Substantia nigra (tissue), 51 donors: ENCODE measurements at places on chromosomes 16 and 17.
A peak's percentile ranks its signal among the peaks of the same experiment; 100 is the strongest.

GRCh38 chr16:11283820-11284248 lies 2.7 kb upstream of the PRM1 start:
- no peak for DNase-seq

DNA sequence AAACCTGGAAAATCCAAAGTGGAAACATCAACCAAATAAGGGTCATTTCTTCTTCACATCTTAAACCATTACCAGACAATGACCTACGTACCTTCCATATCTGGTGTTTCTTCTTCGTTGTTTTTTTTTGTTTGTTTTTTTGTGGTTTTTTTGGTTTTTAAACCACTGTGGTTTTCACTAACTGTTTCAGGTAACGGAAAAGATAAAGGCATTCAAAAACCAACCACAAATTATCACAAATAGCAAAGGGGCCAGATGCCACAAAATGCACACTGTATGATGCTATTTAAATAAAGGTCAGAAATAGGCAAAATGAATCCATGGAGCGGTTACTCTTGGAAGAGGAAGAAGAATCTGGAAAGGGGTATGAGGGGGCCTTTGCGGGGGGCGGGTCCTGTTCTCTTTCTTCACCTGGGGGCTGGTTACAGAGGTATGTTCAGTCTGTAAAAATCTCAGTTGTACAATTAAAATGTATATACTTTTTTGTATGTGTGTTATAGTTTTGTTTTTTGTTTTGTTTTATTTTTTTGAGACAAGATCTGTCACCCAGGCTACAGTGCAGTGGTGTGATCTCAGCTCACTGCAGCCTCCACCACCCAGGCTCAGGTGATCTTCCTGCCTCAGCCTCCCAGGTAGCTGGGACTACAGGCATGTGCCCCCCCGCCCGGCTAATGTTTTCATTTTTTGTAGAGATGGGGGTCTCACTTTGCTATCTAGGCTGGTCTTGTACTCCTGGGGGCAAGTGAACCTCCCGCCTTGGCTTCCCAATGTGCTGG lies 29.6 kb downstream of the LITAF start:
- no peak for DNase-seq

- DNase-seq: no peak
Measured at GRCh38 chr16:86307514-86307903, 202.8 kb upstream of the FOXF1 start.

DNA sequence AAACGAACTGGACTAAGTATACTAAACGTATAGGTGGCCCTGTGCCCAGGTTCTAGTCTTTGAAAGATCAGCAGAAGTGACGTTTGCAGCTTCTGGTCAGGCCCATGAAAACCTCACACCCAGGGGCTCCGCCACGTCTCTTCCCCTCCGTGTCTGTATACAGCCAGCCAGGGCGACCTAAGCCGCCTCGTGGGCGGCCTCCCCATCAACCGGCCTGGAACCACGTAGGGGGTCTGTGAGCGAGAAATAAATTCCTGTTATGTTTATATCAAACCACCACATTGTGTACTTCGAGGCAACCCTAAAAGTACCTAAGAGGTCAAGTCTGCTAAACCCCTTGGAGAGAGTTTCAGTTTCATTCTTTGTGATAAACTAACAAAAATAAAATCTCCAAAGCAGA lies 6.8 kb downstream of the TK1 start:
- DNase-seq: no peak

- DNase-seq: no peak
Measured at GRCh38 chr17:67518876-67519275, 141.8 kb downstream of the PITPNC1 start.

DNA sequence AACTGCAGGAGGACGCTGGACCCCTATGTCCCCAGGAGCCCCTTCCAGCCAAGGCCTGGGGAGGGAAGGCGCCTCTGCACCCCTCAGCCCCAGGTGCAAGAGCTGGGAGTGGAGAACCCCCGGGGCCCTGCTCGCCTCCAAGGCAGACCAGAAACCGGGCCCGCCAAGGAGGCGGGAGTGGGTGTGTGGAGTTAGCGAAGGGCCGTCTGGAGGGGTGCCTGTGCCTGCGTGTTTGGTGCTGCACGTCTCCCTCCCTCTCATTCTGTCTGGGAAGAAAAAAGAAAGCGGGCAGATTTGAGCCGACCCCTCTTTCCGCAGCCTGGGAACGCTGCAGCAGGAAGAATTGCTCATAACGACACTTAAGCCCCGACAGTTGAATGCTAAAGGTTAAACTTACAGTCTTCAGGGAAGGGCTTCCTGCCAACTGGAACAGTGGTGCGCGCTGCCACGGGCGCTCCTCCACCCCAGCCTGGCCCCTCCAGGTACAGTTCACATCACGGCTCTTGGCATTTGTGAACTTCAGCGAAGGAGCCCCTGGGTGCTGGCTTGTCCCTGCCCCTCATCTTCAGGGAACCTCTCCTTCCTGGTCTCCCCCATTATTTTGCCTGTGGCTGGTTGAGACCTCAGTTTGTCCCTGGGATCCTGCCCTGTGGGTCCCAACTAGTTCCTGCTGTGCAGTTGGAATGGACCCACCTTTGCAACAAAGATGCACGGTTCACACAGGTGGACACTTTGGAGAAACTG lies 19.2 kb upstream of the ZFHX3 start:
- no peak for DNase-seq

GRCh38 chr16:81499576-81500380 lies 55.2 kb downstream of the CMIP start:
- DNase-seq: no peak

DNA sequence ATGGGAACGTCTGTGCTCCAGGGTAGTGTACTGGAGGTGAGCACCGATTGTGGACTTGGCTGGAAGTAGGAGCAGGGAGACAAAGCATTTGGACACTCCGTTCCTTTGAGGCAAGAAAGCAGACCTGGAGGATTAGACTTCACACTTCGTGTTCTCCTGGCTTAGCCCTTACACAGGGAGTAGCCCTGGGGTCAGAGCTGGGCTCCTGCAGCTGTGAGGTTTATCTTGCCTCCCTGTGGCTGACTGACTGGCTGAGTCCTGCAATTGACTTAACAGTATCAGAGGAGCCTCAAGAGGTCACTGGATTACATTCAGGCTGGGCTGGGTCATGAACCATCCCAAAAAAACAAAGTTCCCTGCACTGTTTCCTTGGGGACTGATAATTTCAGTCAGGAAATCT lies 37.1 kb downstream of the MPRIP start:
- no peak for DNase-seq

GRCh38 chr17:34378664-34379101 lies 15.7 kb upstream of the CCL1 start:
- DNase-seq: no peak

DNA sequence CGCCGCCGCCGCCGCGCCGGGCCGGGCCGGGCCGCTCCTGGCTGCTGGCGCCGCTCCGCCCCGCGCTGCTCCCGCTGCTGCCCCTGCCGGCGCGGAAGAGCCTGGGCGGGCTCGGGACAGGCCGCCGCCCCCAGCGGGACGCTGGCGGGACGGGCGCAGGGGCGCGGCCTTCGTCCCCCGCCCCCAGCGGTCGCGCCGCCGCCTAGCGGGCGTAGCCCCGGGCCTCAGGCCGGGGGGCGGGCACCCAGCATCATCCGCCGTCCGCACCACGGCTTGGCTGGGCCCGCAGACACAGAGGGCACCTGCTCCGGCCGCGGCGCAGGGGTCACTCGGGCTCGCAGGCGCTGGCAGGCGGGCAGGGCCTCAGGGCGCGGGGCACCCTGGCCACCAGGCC lies at the start of gene AMFR:
Gene AMFR, minus strand, starts transcription at position 107 of the 394 bp plus-strand sequence. CDS start 218 bp downstream, outside the sequence.
- no peak for DNase-seq

- no peak for DNase-seq
Measured at GRCh38 chr16:68458551-68458950, 10.2 kb upstream of the SMPD3 start.

DNA sequence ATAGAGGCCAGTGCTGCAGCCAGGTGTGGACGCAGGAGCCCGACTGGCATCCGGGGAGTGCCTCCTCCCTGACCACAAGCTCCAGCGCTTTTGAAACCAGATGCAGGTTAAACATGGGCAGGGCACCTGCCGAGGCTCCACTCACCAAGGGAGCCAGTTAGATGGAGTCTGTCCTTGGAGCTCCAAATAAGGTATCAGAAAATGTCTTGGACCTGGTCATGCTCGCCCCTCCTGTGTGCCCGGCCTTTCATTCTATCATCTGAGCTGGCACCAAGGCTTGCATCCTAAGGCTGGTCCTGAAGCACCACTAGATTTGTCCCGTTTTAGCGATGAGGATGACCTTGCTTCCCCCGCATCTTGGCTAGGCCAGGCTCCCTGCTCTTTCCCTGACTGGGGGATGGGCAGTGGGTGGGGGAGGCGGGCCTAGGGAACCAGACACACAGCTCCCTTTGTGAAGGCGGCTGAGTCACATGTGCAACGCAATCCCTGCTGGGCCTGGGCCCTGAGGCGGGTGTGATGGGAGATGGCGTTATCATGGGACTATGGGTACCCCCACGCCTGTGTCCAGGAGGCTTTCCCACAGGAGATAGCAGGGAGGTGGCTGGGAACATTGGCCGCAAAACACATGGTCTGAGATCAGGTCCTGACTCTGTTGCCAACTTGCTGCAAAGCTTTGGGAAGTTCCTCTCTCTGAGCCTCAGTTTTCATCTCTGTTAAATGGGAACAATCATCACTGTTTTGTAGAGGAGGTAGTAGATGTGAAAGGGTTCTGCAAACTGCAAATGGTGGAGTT lies 5.0 kb upstream of the ADGRG1 start:
- DNase-seq: peak; percentile 86

- no peak for DNase-seq
Measured at GRCh38 chr17:69581061-69581961, 166.8 kb downstream of the MAP2K6 start.

DNA sequence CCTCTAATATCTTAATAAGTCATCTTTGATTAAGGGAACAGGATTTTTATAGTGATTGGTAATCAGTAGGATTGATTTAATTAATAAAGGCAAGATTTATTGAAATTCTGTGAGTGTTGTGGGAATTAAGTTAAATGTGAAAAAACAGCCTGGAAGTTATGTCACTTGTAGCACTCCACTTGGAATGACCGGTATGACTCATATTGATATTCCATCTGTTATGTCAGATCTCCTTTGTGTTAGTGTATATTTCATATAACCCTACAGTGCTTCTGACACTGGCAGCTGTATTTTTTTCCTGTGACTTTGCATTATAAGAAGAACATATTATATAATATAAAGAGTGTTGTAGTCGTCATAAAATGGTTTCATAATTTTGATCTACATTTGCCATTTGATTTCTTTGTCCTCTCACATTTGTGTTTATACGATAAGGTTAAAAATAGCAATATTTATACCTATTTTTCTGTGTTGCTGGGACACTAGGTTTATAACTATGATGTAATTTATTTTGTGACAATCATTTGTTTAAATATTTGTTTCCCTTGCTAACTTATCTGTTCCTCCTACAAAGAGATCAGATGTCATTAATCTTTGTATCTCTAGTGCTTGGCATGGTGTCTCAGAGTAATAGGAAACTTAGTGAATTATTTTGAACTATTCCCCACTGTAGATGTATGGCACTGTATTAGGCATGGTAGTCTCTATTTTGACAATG lies 249.0 kb downstream of the BCAS3 start:
- no peak for DNase-seq

DNA sequence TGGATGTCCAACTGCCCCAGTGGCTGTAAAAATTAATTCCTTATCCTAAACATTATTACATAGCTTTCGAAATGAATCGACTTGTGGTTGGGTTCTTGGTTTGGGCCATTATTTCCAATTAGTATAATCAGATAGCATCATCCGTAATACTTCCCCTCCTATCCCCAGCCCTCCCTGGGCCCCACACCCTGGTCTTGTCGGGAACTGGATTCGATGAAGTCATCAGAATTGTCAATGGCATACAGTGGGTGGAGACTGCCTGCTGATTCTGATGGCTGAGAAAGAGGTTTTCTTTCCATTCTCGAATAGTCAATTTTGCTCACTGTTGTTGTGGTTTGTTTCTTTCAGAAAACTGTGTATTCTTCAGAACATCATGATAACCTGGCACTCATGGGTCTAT lies 395.1 kb downstream of the SEC14L1 start:
- no peak for DNase-seq

DNA sequence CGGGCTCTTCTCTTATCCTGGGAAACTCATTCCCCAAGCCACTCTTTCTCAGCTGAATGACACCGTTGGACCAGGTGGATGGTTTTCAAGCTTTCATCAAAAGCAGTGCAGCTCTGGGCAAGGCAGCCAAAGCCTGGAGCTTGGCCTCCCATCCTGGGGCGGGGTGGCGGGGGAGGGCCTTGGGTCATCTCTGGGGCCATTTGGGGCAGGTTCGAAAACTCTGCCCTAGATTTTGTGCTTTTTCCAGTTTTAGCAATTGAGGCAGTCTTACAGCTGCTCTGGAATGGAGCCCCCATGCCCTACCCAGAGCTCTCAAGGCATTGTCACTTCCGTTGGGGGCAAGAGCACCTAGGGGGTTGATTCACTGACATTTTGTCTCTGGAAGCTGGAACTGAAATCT lies 9.1 kb downstream of the MPRIP start:
- DNase-seq: no peak

DNA sequence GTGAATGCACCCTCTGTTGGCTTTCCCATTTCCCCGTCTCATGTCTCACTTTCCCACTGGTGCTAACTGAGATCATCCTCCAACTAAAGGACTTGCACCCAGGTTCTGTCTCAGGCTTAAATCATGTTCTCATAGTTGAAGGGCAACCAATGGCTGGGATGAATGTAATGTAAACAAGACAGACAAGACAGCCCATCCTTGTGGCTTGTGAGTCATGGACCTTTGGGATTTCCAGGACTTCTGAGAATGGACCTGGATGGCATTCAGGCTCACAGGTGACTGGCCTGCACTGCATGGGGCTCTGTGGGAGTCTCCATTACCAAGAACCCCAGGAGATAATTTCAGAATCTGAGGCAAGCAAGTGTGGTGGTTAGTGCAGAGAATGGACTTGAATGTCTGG lies 347.5 kb downstream of the HAPSTR1 start:
- no peak for DNase-seq

GRCh38 chr16:53007095-53007494 lies 45.6 kb downstream of the CHD9NB start:
- no peak for DNase-seq

- no peak for DNase-seq
Measured at GRCh38 chr17:73595479-73595878, 48.8 kb downstream of the SDK2 start.

DNA sequence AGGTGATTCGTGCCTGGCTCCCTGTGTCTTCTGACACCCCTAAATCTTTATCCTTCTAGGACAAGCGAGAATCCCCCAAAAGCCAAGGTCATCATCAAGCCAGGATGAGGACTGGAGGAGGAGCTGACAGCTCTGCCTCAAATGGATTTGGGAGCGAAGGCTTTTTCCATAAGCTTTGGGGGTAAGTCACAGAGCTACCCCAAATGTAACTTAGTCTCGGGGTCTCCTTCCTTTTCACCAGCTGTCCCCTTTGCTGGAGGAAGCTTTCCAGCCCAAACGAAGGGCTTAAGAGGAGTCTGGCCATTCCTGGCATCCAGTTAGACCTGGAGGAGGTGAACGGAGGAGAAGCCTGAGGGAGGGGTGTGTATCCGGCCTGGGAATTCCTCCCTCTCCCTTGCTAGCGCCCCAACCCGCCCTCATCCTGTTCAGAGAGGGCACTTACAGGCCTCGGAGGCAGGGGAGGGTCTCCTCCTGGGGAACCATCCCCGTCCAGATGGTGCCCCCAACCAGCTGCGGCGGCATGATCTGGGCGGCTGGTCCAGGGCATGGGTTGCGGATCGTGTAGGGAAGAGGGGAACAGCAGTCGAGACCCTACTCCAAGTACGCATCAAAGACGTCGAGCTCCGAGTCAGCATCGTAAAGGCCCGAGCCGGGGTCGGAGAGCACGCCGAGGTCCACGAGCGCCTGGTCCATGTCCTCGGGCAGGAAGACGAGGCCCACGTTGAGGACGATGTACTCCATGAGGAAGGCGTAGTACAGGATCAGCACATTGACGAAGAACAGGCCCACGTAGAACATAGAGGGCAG lies 938 bp downstream of the DEXI start:
- no peak for DNase-seq

GRCh38 chr17:4028436-4028835 lies 64.2 kb upstream of the ATP2A3 start:
- no peak for DNase-seq
